ENCODE measurements at places on chromosomes 3 and 15.

DNA sequence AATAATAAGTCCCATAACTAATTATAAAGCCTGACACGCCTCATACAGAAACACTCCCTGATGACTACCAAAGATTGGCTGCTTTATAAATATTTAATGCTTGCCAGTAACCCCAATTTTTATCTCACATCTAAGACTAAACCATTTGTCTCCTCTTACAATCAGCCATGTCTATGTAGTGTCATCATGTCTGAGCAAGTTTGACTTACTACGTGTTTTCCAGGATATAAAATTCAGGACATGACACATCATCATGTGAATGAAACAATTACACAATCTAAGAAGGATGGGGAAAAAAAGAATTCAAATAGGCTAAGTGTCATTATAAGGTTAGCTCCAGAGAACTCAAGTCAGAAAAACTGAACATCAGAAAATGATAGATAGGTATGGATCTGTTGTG, 208.7 kb downstream of the MECOM start:
- no peak for DNase-seq

- no peak for DNase-seq
Observed at GRCh38 chr15:31483053-31483985, 156.7 kb downstream of the KLF13 start.

GRCh38 chr15:99631255-99631654, 65.5 kb downstream of the MEF2A start:
- DNase-seq = no peak

GRCh38 chr15:82044373-82045178, 1.2 kb downstream of the MEX3B start:
- no peak for DNase-seq

DNA sequence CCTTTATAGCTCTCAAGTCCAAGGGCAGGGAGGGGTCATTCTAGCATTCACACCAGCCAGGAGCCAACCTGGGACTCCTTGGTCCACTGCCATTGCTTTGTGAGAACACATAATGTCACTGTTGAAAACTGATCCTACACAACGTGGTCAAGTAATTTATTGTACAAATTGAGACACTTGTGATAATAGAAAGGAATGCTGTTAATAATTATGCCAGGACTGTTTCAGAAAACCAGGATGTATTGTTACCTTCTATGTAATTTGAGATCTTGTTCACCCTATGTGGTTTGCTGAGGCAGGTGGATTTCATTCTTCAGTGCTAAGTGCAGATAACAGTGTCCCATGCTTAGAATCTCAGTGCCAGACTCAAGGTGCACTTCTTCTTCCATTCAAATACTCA, 33.3 kb downstream of the TMCO5A start:
- no peak for DNase-seq
